ENCODE measurements at places on chromosomes 5 and 9. TPM values are rescaled to one million over a fixed set of nuclear protein-coding genes. Genes with fewer than 3 reads are reported as not detected.

GRCh38 chr5:8520917-8521316 lies 652.0 kb downstream of the MTRR start:
- H3K4me1 ChIP-seq: no peaks in the 10 kb centered on the region
- H3K36me3 ChIP-seq: no peaks in the 10 kb centered on the region
- H3K4me3 ChIP-seq: no peak overlapping the region
- H3K27ac ChIP-seq: no peak overlapping the region

Gene SHISAL2B
- total RNA-seq: not detected

GRCh38 chr5:78467752-78468357 lies 107.4 kb downstream of the SCAMP1 start:
- DNase-seq: no peak
- H3K27me3 ChIP-seq: no peaks in the 10 kb centered on the region
- H3K36me3 ChIP-seq: peaks cover 11% of the 10 kb centered on the region
- peaks cover 8% of the 10 kb centered on the region for H3K4me1 ChIP-seq
- H3K27ac ChIP-seq: no peak overlapping the region

- no peaks in the 10 kb centered on the region for H3K36me3 ChIP-seq
- DNase-seq: no peak
- H3K27ac ChIP-seq: no peak overlapping the region
- no peaks in the 10 kb centered on the region for H3K4me1 ChIP-seq
These were observed 12.8 kb upstream of the ZFP62 start for GRCh38 chr5:180873615-180874520.

- H3K36me3 ChIP-seq: no peaks in the 10 kb centered on the region
- peaks cover 1% of the 10 kb centered on the region for H3K4me1 ChIP-seq
- peaks cover 10% of the 10 kb centered on the region for H3K27me3 ChIP-seq
- no peak for DNase-seq
- H3K4me3 ChIP-seq: no peak overlapping the region
- H3K27ac ChIP-seq: no peak overlapping the region
These were observed 22.2 kb upstream of the CEP78 start for GRCh38 chr9:78213712-78214111.

DNA sequence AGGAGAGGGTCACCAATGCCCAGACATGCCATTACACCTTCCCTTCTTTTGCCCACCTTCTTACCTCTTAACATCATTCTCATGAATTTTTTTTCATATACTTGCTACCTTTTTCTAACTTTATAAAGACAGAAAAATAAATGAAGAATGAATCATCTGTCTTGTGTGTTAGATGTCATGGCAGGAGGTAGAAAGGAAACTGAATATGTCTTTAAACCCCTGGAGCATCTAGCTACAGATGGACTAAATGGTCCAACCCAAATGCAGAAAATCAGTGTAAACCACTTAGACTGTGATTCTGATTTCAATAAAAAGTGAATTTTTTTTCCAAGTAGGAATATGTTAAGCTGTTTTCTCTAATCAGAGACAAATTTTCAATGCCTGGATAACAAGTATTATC lies 11.8 kb upstream of the IL6ST start:
- no peak for DNase-seq
- H3K4me1 ChIP-seq: peaks cover 14% of the 10 kb centered on the region
- H3K4me3 ChIP-seq: no peak overlapping the region
- H3K36me3 ChIP-seq: no peaks in the 10 kb centered on the region

DNA sequence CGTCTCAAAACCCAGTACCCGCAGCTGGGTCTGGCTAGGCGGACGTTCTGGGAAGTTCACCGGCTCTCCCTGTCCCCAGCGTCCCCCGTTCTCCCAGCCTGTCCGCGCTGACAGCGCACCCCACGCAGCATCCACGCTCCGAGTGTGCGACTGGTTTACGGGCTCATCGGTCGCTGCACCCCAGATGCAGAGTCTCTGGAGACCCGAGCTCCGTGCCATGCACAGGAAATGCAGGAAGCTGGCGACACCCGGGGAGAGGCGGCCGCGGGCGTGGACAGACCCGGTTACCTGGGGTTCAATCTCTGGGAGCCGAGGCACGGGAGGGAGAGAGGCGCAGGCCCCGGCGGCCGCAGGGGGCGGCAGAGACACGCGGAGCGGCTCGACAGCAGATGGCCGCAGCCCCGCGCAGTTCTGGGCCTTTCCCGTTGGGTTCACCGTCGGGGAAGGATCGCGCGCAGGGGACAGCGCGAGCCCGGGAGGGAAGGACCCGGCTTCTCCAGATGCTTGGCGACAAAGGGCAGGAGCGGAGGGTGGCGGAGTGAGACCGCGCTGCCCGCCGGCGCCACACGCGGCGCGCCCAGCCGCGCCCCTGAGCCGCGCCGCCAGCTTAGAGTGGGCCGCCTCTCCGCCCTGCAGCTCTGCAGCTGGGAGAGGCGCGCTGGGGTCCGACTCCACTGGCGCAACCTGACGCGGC lies 558 bp downstream of the SHROOM1 start:
- peak overlapping the region; percentile 78 for H3K27ac ChIP-seq
- peaks cover 46% of the 10 kb centered on the region for H3K27me3 ChIP-seq
- peak; percentile 83 for DNase-seq
- peak overlapping the region; percentile 86 for H3K4me3 ChIP-seq

GRCh38 chr5:39274398-39275085 lies 55.2 kb upstream of the FYB1 start:
- H3K4me3 ChIP-seq: no peak overlapping the region
- H3K27ac ChIP-seq: no peak overlapping the region
- no peaks in the 10 kb centered on the region for H3K4me1 ChIP-seq
- H3K36me3 ChIP-seq: no peaks in the 10 kb centered on the region
- DNase-seq: no peak

GRCh38 chr9:131744171-131744719 lies 4.4 kb upstream of the RAPGEF1 start:
- peak overlapping the region; percentile 28 for H3K27ac ChIP-seq
- no peak for DNase-seq
- no peaks in the 10 kb centered on the region for H3K27me3 ChIP-seq
- H3K4me1 ChIP-seq: peaks cover 14% of the 10 kb centered on the region
- no peak overlapping the region for H3K4me3 ChIP-seq

DNA sequence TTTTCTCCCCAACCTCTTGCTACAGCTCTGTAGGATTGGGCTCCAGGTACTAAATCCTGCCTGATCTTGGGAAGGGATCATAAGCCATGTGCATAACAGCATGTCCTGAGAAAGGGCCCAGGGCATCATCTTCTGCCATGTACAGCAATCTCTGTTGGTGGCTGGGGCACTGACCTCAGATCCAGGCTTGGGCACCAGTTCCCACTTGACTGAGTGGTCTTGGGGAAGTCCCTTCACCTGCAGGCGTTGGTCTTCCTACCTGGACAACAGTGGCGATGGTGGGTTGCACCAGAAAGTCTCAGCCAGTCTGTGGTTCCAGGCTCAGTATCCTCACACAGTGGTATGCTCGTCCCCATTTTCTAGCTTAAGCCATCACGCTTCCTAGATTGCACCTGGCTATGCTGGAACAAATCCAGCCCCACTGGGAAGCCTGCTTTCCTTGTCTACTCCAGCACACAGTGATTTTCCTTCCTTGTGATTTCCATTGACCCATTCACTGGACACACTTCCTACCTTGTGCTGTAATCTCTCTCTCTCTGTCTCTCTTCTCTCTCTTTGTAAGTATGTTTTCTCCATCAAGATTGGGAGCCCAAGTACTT lies 121.7 kb upstream of the PITX1 start:
- H3K4me3 ChIP-seq: no peak overlapping the region
- H3K4me1 ChIP-seq: peaks cover 1% of the 10 kb centered on the region
- H3K36me3 ChIP-seq: peaks cover 2% of the 10 kb centered on the region
- peaks cover 33% of the 10 kb centered on the region for H3K27me3 ChIP-seq

DNA sequence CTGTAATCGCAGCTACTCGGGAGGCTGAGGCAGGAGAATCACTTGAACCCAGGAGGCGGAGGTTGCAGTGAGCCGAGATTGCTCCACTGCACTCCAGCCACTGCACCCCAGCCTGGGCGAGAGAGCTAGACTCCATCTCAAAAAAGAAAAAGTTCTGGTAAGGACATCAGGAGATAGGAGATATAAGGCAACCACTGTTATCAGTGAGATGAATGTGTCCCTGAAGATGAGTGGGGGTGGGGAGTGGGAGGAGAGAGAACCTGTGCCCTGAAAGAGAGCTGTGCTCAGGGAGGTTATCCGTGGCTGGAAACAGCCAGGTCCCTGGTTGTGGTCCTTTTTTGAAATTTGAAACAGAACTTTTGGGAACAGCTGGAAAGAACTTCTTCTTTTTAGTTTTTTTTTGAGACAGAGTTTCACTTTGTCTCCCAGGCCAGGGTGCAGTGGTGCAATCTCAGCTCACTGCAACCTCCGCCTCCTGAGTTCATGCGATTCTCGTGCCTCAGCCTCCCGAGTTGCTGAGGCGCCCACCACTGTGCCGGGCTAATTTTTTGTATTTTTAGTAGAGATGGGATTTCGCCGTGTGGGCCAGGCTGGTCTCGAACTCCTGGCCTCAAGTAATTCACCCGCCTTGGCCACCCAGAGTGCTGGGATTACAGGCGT lies 2.6 kb downstream of the PTPA start:
- H3K27me3 ChIP-seq: no peaks in the 10 kb centered on the region
- DNase-seq: no peak
- no peak overlapping the region for H3K27ac ChIP-seq
- peaks cover 30% of the 10 kb centered on the region for H3K4me1 ChIP-seq
- H3K4me3 ChIP-seq: no peak overlapping the region

Gene PGM5
- total RNA-seq: 9.8 TPM

- H3K36me3 ChIP-seq: no peaks in the 10 kb centered on the region
- no peak for DNase-seq
- H3K27ac ChIP-seq: no peak overlapping the region
- no peaks in the 10 kb centered on the region for H3K4me1 ChIP-seq
- no peak overlapping the region for H3K4me3 ChIP-seq
These were observed 324.4 kb upstream of the ARRDC3 start for GRCh38 chr5:91707521-91707841.

Gene SLC25A2
- total RNA-seq: 1.3 TPM

GRCh38 chr5:93622240-93622885 lies 39.3 kb downstream of the NR2F1 start:
- no peak overlapping the region for H3K27ac ChIP-seq
- no peaks in the 10 kb centered on the region for H3K36me3 ChIP-seq
- peaks cover 69% of the 10 kb centered on the region for H3K27me3 ChIP-seq
- H3K4me3 ChIP-seq: peak overlapping the region; percentile 12

GRCh38 chr5:127957701-127958239 lies 125.8 kb upstream of the SLC12A2 start:
- no peak overlapping the region for H3K4me3 ChIP-seq
- no peaks in the 10 kb centered on the region for H3K27me3 ChIP-seq
- no peak for DNase-seq
- peaks cover 44% of the 10 kb centered on the region for H3K4me1 ChIP-seq

Gene TEK
- total RNA-seq: 5.9 TPM

GRCh38 chr5:140677947-140678346 lies 4.6 kb upstream of the DND1 start:
- peaks cover 37% of the 10 kb centered on the region for H3K36me3 ChIP-seq
- no peak overlapping the region for H3K4me3 ChIP-seq
- H3K27me3 ChIP-seq: no peaks in the 10 kb centered on the region
- no peak overlapping the region for H3K27ac ChIP-seq
- no peak for DNase-seq

GRCh38 chr5:142883438-142883837 lies 113.3 kb downstream of the ARHGAP26 start:
- no peaks in the 10 kb centered on the region for H3K36me3 ChIP-seq
- H3K27me3 ChIP-seq: no peaks in the 10 kb centered on the region
- H3K4me3 ChIP-seq: no peak overlapping the region

Gene HTR1A
- total RNA-seq: 0.13 TPM

DNA sequence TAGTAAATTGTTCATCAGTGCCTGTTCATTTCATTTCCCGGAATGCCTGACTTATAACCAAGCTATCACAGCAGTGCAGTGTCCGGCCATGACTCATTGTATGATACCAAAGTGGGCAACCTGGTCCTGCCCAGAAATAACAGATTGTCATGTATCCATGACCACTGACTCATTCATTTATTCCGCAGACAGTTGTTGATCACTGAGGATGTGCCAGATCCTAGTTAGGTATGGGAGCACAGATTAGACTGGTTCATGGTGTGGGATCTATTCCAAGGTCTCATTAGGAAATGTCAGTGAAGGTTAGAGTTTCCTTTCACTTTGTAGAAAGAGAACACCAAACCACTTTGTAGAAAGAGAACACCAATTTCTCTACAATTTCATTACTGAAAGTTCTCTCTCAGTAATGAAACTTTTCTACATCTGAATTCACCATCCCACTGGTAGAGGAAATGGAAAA lies 8.7 kb downstream of the NREP start:
- H3K4me3 ChIP-seq: no peak overlapping the region

Gene NTNG2
- total RNA-seq: 8.1 TPM

- no peaks in the 10 kb centered on the region for H3K36me3 ChIP-seq
- DNase-seq: no peak
- peaks cover 3% of the 10 kb centered on the region for H3K27me3 ChIP-seq
- H3K4me3 ChIP-seq: no peak overlapping the region
- peaks cover 6% of the 10 kb centered on the region for H3K4me1 ChIP-seq
These were observed 17.4 kb upstream of the PLEKHG4B start for GRCh38 chr5:74503-75109.

DNA sequence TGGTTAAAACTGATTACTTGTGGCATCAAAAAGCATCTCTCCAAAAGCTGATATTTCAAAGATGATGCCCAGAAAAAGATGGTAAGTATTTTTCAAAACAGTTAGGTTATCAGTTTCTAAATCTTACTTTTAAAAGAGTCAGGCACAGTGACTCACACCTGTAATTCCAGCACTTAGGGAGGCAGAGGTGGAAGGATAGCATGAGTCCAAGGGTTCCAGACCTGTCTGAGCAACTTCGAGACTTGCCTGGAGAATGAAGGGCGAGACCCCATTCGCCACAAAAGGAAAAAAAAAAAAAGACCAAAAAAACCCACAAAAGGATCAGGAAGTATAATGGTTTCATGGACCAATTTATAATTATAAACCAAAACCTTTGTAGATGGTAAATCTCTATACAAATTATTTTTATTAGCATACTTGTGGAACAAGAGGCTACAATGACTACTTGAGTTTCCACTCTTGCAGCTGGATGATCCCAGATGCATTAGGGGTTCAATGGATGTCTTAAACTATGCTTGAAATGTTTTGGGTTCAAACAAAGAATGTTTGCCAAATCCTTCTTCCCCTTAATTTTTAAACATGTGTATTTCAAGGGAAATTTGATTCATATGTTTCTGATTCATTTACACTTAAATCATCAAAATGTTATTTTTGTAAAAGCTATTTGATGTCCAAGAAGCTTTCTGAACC lies 96.1 kb downstream of the ADAMTSL1 start:
- H3K27ac ChIP-seq: no peak overlapping the region
- H3K36me3 ChIP-seq: no peaks in the 10 kb centered on the region
- no peaks in the 10 kb centered on the region for H3K27me3 ChIP-seq
- no peak overlapping the region for H3K4me3 ChIP-seq
- H3K4me1 ChIP-seq: peaks cover 11% of the 10 kb centered on the region

Gene TRIM36
- 1.3 TPM for total RNA-seq

Gene INSL4
- total RNA-seq: not detected

- no peaks in the 10 kb centered on the region for H3K36me3 ChIP-seq
- H3K27me3 ChIP-seq: no peaks in the 10 kb centered on the region
- no peak for DNase-seq
- H3K27ac ChIP-seq: no peak overlapping the region
- no peak overlapping the region for H3K4me3 ChIP-seq
- no peaks in the 10 kb centered on the region for H3K4me1 ChIP-seq
These were observed 8.9 kb downstream of the C5orf52 start for GRCh38 chr5:157680239-157680638.

All from mesothelial cell of epicardium (in vitro differentiated cells).